ENCODE measurements at places on chromosomes 1 and 21.

DNA sequence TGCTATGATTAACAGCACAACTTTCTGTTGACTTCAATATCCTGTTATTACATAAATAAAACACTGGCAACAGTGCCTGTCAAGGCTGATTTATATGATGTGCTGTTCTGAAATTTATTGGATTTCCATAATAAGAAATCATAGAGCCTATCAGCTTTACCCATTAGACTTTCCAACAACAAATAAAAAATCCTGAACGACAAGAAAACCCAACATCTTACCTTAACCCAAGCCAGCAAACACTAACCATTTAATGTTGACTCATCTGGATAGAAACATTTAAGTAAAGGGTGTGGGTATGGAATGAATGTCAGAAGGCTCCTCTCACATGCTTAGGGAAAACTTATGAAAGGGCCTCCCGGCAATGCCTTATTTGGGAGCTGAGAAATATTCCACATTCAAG is 165.1 kb downstream of the SLC45A1 start:
- no peak for DNase-seq

GRCh38 chr1:29197590-29197924 is 15.9 kb upstream of the SRSF4 start:
- no peak for DNase-seq

DNA sequence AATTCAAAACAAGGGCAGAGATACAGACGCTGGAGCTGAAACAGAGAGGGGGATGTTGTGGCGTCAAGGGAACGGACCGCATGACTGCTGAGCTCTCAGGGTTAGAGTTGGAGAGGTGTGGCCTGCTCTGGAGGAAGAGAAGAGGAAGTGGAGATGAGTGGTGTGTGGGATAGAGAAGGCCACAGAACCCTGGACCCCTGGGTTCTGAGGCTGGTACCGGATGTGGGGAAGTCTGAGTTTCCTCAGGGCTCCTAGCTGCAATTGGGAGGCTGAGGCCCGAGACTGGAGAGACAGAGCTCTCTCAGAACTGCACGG is 1.8 kb downstream of the BCAN start:
- no peak for DNase-seq

DNA sequence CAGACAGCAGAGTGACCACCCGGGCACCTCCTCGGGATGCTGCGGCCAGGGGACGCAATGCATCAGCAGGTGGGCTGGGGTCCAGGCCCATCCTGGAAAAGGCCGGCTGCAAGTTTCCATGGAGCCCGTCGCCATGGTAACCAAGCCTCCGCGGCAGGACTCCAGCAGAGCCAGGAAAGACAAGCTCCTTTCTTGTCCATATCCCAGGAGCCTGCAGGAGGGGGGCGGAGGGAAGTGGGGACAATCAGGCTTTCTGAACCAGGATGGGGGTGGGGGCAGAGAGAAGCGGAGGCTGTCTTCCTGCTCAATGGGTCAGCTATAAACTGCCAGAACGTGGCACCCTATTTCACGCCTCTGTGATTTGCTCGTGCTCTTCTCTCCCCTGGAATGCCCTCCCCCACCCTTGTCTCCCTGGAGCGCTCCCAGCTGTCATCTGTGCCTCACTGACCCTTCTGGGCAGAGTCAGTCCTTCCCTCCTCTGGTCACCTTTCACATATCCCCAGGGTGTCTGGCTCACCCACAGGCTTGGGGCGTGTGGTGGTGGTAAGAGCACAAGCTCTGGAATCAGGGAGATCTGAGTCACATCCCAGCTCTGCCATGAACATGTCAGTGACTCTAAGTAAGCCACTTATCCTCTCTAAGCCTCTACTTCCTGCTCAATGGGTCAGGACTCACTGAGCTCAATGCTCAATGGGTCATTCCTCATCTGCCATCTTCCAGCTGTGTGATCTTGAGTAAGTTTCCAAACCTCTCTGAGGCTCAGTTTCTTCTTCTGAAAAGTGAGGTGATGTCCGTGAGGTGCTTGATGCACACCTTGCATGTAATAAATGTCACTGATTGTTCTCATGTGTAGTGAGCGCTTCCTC is 58.9 kb upstream of the LAPTM5 start:
- no peak for DNase-seq

- DNase-seq: no peak
Observed at GRCh38 chr1:45752014-45752413, 1.6 kb upstream of the IPP start.

DNA sequence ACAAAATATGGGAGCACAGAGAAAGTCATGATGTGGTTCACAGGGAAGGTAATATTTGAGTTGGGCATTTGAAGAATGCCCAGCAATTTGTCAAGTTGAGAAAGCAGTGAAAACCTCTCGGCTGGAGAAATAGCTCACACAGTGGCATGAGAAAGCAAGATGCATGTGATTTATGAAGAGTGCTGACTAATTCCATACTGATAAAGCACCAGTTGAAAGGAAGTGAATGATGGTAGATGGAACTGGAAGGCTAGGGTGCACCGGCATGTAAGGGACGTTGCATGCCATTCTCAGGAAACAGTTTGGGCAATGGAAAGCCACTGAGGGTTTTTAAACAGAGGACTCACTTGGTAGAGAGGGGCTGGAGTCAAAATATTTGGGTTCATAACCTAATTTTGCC is 53.5 kb upstream of the MTF2 start:
- no peak for DNase-seq

GRCh38 chr21:40294345-40294744 is 427.1 kb downstream of the PCP4 start:
- no peak for DNase-seq

GRCh38 chr1:104830534-104830933 is 1080.8 kb downstream of the AMY1C start:
- DNase-seq: no peak

GRCh38 chr1:39969531-39970270 is 14.8 kb downstream of the MFSD2A start:
- no peak for DNase-seq

DNA sequence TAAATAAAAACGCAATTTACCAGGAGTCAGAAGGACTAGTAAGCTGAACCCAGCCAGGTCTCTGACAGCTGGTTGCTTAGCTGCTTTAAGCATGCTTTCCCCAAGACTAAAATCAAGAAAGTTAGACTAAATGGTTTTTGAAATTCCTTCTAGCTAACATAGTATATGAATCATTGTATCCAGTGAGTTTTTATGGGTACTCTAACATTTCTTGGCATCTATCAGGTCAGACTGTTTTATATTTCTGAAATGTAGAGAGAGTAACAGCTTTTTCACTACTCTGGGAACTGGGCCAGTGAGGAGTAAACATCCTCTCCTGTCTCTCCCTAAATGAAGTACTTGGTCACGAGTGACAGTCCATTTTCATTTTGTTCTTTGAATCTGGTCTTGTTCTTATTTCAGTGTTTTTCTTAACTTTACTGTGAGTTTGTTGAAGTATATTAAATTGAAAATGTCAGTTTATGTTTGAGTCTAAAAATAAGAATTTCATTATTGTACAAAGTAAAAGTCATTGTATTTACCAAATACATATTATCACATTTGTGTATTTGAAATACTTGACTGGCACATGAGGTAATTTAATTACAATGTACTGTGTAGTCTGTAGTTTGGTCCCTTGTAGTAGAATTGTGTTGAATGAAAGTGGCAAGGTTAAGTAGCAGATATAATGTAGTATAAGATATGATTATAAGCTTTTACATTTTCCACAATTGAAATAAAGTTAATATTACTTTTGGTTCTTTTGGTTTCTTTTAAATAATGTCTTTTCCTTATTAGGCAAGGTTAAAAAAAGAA is 47.6 kb downstream of the PKN2 start:
- no peak for DNase-seq

GRCh38 chr1:210332719-210333398 is 4.2 kb downstream of the HHAT start:
- DNase-seq: no peak

GRCh38 chr1:53634571-53634979 is 104.4 kb downstream of the GLIS1 start:
- DNase-seq: no peak
